ENCODE measurements at places on chromosomes 7 and 10. TPM values are rescaled to one million over a fixed set of nuclear protein-coding genes. Genes with fewer than 3 reads are reported as not detected.

Gene ZWINT
- 31.3 TPM for polyA plus RNA-seq

Gene NODAL
- polyA plus RNA-seq, result 0.55 TPM

Gene ATOH7
- polyA plus RNA-seq, result not detected

Gene MACC1
- polyA plus RNA-seq, result 0.06 TPM

Gene UNC5B
- 12.7 TPM for polyA plus RNA-seq

Gene PNLIPRP3
- polyA plus RNA-seq, result not detected

Gene MAGI2
- 8.6 TPM for polyA plus RNA-seq

Gene CLCN1
- polyA plus RNA-seq, result 0.96 TPM

Gene ARHGAP12
- 26.0 TPM for polyA plus RNA-seq

Gene CYP3A4
- not detected for polyA plus RNA-seq

Data from muscle of arm (tissue), 14 donors.